Gastrocnemius medialis (tissue), 4 donors: ENCODE measurements at places on chromosomes 5 and 9. TPM values are rescaled to one million over a fixed set of nuclear protein-coding genes. Genes with fewer than 3 reads are reported as not detected.
A peak's percentile ranks its signal among the peaks of the same experiment; 100 is the strongest.

DNA sequence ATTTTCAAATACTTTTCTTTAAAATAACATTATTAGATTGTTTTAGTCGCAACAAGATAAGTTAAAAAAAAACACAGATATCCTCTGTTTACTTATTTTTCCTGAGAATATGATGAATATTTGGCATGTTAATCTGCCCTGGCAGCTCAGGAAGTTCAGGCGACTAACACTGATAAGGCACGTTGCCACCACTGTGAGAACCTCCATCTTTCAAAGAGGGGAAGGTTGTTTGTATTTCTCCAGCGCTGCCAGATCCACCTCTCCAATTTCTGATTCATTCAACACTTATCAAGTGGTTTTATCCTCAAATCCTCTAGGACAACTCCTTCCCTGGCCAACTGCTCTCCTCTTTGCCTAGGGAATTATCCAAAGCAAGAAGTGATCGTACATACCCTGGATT lies 21.8 kb downstream of the CTNNAL1 start:
- H3K36me3 ChIP-seq: peaks cover 8% of the 10 kb centered on the region
- H3K4me1 ChIP-seq: peaks cover 11% of the 10 kb centered on the region
- no peaks in the 10 kb centered on the region for H3K27me3 ChIP-seq
- DNase-seq: no peak
- no peak overlapping the region for H3K4me3 ChIP-seq

DNA sequence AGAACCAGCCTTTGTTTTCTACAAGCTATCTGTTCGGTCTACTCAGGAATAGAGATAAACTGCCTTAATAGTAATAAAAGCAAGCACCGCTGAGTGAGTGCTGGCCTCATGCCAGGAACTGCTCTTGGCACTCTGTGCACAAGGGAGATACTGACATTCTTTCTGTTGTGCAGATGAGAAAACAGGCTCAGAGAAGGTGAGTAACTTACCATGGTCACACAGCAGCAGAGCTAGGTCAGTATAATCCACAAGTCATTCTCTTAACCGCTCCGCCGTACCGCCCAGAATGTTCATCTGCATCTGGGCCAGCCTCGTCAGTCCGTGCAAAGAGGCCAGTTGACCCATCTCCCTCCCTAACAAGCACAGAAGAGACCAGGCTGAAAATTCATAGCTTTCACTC lies 27.4 kb downstream of the QRFP start:
- no peak overlapping the region for H3K27ac ChIP-seq
- H3K4me3 ChIP-seq: no peak overlapping the region
- H3K36me3 ChIP-seq: no peaks in the 10 kb centered on the region
- no peak for DNase-seq
- H3K27me3 ChIP-seq: no peaks in the 10 kb centered on the region
- peaks cover 16% of the 10 kb centered on the region for H3K4me1 ChIP-seq

GRCh38 chr9:5518171-5518936 lies 8.0 kb downstream of the PDCD1LG2 start:
- H3K36me3 ChIP-seq: no peaks in the 10 kb centered on the region
- DNase-seq: peak; percentile 89
- H3K4me3 ChIP-seq: no peak overlapping the region
- peaks cover 52% of the 10 kb centered on the region for H3K4me1 ChIP-seq

GRCh38 chr5:96014395-96014794 lies 52.7 kb upstream of the ELL2 start:
- no peaks in the 10 kb centered on the region for H3K36me3 ChIP-seq
- no peak overlapping the region for H3K4me3 ChIP-seq
- DNase-seq: no peak
- no peaks in the 10 kb centered on the region for H3K4me1 ChIP-seq

- DNase-seq: no peak
- no peaks in the 10 kb centered on the region for H3K36me3 ChIP-seq
- no peak overlapping the region for H3K27ac ChIP-seq
- no peak overlapping the region for H3K4me3 ChIP-seq
Measured at GRCh38 chr9:134619983-134620661, 21.5 kb upstream of the COL5A1 start.

GRCh38 chr5:134541736-134542376 lies 16.4 kb downstream of the JADE2 start:
- no peak overlapping the region for H3K4me3 ChIP-seq
- H3K36me3 ChIP-seq: peaks cover 36% of the 10 kb centered on the region
- H3K27ac ChIP-seq: no peak overlapping the region
- DNase-seq: no peak

DNA sequence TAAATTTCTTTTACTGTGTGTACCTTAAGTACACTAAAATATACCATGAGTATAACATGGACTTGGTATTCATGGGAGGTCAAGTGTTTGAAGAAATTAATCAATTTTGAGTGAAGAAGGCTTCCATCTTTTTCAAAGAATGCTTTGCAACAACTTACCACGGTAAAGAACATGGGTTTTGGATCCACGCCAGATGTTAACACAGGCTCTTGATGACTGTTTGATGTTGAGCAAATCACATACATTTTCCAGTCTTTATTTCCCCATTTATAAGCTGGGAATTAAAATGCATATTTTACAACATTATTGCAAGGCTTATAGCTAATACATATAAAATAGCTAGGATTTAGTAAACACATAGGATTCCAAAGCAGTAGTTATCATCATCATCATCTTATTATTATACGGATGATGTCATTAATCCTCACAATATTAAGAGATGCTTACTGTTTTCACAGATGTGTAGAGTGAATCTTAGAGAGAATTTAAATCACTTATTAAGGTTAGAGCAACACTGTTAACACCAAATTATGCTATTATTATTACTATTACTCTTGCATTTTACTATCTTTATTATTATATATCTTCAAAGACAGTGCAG lies 362.0 kb downstream of the PRELID2 start:
- no peak overlapping the region for H3K4me3 ChIP-seq
- no peaks in the 10 kb centered on the region for H3K4me1 ChIP-seq
- H3K36me3 ChIP-seq: no peaks in the 10 kb centered on the region
- DNase-seq: no peak

DNA sequence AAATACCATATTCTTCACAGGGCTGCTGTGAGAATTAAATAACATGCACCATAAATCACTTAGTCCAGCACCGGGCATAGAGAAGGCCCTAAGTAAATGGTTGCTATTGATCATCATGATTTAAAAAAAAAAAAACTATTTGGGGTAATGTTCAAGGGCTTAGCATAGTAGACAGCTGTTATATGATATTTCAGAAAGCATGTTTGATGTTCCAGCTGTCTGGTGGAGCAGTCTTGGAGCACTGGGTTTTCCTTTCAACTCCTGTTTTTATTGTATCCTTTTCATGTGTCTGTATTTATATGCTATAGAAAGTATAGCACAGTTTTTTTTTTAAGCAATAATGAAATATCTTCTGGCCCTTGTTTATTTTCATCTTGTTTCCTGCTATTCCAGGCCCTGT lies 28.0 kb upstream of the TOMM5 start:
- no peak overlapping the region for H3K27ac ChIP-seq
- no peak overlapping the region for H3K4me3 ChIP-seq
- H3K27me3 ChIP-seq: no peaks in the 10 kb centered on the region
- DNase-seq: no peak

DNA sequence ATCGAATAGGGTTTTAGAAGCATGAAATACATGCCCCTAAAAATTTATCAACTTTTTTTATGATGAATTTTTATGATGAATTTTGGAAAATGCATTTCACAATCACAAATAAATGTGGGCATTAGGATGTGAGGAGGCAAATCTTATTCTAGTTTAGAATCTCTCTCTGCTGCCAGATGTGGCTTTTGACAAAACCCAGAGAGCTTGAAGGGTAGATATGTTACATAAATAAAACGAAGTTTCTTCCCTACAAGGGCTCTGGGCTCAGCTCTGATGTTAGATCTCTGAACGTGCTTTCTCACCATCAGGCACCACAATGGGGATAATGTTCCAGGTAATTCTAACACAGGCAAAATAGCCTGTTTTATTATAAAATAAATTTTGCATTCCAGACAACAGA lies 102.3 kb upstream of the ADAMTSL1 start:
- no peaks in the 10 kb centered on the region for H3K36me3 ChIP-seq
- no peak for DNase-seq
- no peak overlapping the region for H3K27ac ChIP-seq

DNA sequence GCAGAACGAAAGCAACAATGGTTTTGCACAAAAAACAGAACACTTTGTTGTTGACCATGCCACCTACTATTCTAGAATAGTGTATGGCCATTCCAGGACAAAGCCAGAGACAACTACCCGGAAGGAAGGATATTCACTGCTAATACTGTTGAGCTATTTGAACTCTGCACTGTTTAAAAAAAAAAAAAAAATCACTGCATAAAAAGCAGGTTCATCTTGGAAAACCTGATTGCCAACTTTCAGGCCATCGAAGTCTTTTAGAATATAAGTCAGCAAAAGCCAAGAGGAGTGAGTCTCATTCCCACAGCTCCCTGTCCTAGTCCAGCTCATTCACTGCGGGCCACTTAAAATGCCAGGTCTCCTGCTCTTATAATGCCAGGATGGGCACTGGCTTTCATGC lies 4.0 kb downstream of the ENC1 start:
- no peak overlapping the region for H3K27ac ChIP-seq
- DNase-seq: no peak
- peaks cover 27% of the 10 kb centered on the region for H3K4me1 ChIP-seq
- no peaks in the 10 kb centered on the region for H3K27me3 ChIP-seq
- no peak overlapping the region for H3K4me3 ChIP-seq

DNA sequence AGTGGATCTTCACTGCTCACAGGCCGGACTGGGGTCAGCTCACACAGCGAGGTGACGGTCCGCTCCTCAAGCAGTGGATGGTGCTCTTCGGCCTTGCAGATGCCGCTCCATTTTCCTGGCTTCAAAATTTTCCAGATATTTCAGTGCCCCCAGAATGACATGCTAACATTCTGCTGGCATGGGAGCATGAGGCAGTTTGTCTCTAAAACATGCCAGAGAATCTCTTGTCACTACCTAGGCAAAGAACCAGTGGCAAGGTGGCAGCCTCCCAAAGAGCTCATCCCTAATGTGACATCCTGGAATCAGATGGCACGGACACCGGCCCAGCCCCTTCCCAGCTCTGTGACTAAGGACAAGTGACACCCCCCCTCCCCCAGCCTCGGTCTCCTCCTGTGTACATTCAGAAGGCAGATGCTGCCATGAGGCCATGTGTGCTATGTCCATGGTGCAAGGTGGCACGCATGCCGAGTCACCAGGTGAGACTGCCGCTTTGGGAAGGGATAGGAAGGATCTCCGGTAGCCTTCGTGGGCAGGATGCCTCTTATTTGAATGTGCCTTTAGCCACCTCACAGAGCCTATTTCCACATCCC lies 2.7 kb downstream of the S1PR3 start:
- peaks cover 22% of the 10 kb centered on the region for H3K27me3 ChIP-seq
- DNase-seq: no peak
- H3K36me3 ChIP-seq: no peaks in the 10 kb centered on the region
- no peaks in the 10 kb centered on the region for H3K4me1 ChIP-seq
- H3K4me3 ChIP-seq: peak overlapping the region; percentile 6
- H3K27ac ChIP-seq: no peak overlapping the region

The PPP3R2 gene
- total RNA-seq: not detected

The SH3GL2 gene
- total RNA-seq: not detected

The MEIKIN gene
- total RNA-seq: not detected

The ACTBL2 gene
- total RNA-seq: not detected

The PCDHA6 gene
- not detected for total RNA-seq

The C5orf58 gene
- not detected for total RNA-seq
